NCI-H1930 (cell line): ENCODE measurements at places on chromosomes 12 and 14.

DNA sequence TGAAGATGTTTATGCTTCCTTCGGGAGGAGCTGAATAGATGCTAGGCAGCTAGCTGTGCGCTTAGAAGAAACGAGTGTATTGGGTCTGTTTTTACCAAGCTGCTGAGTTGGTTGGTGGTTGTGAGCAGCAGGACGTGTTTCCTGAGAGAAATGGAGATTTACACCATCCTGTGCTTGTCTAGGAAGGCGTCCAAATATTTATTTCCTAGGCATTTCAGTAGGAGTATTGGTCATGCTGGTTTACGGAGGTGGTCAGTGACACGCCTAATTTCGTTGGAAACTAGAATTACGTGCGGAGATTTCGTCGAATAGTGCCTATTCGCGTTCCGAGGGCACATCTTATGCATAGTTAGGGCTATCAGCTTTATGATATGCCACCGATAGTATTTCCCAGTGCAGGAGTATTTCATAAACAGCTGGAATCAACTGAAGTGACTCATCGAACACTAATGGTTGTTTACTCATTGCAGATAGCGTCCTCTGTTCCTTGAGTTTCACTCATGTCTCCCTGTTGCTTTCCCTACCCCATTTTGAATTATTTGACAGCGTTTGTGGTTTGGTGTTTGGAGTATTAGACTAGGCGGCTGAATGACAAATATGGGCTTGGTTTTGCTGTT is 780 bp downstream of the TBC1D15 start:
- no peak for DNase-seq

DNA sequence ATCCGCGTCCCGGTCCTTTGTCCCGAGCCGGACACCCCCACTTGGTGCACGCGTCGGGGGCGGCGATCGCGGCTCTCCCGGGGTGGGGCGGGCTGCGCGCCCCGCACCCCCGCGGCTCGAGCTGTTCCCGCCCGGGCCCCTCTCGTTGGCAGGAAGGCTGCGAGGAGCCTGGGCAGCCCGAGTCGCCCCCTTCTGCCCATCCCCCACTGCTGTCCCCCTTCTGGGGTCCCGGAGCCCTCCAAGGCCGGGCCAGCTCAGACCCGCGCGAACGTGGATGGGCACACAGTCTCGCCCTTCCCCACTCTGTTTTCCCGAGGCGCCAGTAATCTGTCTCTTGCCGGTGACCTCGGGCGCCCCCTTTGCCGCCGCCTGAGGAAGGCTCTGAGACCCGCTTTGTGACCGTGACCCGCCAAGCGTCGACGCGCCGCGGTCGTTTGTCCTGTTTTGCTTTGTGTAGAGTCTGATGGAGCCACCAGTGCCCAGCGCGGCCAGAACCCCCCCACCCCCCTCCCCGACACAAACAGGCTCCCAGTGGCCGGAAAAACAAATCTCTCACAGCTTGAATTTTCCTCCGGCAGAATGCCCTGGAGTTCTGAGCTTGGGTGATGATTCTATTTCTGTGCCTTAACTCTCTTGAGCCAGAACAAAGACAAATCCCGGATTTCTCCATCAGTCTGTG is 610 bp downstream of the C14orf132 start:
- peak; percentile 12 for DNase-seq

GRCh38 chr14:20986811-20987210 is 3.0 kb upstream of the METTL17 start:
- no peak for DNase-seq

GRCh38 chr12:24244231-24244630 is 294.8 kb upstream of the SOX5 start:
- no peak for DNase-seq

DNA sequence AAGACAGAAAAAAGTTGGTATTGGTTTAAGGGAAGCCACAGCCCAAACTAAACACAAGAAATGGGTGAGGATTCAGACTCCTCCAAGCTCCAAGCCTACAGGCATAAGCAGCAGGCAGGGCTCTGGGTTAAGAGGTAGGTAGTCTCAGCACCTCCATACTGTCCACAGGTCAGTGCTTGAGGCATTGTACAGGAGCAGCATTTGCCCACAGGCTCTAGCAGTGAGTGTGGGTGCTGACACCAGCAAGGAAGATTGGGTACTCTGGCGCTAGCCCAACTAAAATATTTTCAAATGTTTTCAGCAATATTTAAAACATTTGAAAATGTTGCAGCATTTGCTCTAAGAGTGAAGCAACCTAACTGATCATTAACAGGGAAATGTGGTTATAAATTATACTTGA is 33.1 kb downstream of the FERMT2 start:
- DNase-seq, result no peak

GRCh38 chr14:102608064-102608446 is 15.6 kb downstream of the RCOR1 start:
- no peak for DNase-seq

- DNase-seq, result no peak
Observed at GRCh38 chr12:95972832-95973456, 23.2 kb downstream of the HAL start.

DNA sequence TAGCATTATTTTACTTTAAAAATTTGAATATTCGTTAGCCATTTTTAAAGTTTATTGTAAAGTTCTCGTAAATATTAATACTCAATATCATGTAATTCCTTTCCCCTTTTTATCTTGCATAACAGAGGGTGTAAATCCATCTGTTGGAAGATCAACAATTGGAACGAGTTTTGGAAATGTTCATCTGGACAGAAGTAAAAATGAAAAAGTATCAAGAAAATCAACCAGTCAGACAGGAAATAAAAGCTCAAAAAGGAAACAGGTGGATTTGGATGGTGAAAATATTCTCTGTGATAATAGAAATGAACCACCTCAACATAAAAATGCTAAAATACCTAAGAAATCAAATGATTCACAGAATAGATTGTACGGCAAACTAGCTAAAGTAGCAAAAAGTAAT is 1.8 kb downstream of the PMCH start:
- DNase-seq, result no peak

GRCh38 chr12:76173756-76174155 is 89.3 kb upstream of the NAP1L1 start:
- no peak for DNase-seq

- no peak for DNase-seq
Observed at GRCh38 chr12:69821456-69822159, 3.4 kb upstream of the MYRFL start.

GRCh38 chr14:33401311-33401710 is 462.6 kb downstream of the NPAS3 start:
- DNase-seq, result no peak

- DNase-seq, result no peak
Observed at GRCh38 chr14:104634138-104634760, 29.7 kb upstream of the TMEM179 start.

DNA sequence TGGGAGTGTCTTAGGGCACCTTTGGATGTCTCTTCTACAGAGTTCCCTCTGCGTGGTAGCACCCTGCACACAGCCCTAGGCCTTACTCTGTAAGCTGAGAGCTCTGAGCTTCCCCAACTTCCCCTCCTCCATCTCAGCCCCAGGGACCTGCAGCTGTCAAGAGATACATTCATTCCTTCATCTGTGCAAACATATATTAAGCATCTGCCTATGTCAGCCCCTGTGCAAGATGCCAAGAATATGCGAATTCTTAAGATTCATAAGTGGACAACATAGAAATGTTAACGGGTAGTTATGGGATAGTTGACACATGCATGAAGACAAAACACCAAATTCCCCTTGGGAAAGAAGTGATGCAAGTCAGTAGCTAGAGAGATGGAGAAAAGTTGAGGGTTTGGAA is 190.8 kb downstream of the SLC41A2 start:
- DNase-seq, result no peak

GRCh38 chr12:68932128-68932960 is 627 bp downstream of the CPM start:
- DNase-seq, result peak; percentile 45

- no peak for DNase-seq
Observed at GRCh38 chr12:62642486-62642885, 175.9 kb downstream of the MON2 start.

GRCh38 chr12:19042221-19042620 is 87.3 kb upstream of the PLEKHA5 start:
- DNase-seq, result no peak

- no peak for DNase-seq
Observed at GRCh38 chr12:101945369-101946232, 68.2 kb downstream of the DRAM1 start.

DNA sequence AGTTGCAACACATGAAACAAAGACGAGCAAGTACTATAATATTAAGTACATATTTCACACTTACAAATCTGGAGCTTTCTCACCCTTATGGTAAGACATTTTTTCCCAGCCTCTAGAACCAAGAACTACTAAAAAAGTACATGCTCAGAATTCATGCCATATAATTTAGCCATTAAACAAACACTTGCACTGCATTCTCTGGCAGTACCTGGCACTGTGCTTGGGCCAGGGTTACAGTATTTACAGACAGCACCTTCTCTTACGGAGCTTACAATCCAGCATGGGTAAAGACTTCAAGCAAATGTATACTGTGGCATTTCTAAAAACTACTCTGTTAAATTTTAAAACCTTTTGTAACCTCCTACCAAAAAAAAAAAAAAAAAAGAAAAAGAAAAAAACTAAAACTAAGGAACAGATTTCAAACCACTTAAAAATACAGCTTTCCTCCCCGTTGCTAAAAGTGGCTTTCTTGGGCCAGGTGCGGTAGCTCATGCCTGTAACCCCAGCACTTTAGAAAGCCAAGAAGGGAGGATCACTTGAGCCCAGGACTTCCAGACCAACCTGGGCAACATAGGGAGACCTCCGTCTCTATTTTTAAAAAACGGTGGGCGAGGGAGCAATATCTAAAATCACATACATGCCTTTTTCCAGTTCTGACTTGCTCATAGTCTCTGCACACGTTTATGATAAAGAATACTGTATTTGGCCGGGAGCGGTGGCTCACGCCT is 956 bp downstream of the GNPTAB start:
- DNase-seq, result no peak

DNA sequence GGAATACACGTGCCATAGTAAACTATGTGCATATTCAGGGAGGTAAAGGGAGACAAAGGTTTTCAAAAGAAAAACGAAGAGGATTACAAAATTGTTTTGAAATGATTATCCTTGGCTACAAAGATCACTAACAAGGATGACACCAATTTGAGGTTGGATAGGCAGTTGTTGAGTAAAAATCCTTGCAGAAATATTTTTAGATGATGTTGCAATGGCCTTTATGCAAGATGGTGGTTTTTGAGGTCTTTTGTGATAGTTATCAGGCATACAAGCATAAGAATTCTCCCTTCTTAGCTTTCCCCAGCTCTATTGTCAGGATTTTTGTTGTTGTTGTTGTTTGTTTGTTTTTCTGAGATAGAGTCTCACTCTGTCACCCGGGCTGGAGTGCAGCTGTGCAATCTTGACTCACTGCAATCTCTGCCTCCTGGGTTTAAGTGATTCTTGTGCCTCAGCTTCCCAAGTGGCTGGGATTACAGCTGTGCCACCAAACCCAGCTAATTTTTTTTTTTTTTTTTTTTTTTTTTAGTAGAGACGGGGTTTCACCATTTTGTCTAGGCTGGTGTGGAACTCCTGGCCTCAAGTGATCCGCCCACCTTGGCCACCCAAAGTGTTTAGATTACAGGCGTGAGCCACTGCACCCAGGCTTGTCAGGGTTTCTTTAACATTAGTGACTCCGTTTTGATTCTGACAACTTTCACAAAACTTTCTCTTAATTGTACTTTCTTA is 7.8 kb downstream of the RNASE1 start:
- DNase-seq, result no peak

DNA sequence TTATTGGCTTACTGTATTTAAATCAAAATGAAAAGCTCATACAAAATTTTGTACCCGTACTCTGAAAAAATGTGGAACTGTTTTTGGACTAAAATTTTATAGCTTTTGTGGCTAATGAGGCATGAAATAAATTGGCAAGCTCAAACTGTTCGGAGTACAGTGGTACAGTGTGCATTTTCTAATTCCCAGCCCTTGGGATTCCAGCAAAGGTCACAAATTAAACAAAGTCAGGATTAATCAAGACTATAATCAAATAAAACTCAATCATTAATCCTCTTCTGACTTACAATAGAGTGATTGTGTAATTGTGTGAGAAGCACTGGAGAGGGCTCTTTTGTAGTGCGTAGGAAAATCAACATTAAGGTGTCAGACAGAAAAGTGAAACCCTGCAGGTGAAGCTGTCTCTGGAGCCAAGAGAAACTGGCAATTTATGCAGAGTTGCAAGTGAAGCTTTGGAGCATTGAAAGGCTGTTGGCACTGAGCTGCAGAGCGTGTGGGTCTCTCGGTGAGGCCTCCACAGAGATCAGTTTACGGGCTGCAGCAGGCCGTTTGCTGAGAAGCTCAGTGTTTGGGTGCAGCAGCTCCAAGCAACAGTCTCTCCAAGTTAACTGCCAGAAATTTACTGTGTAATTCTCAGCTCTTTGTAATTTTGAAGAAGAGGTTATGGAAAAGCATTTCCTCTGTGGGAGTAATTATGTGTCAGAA is 275.9 kb downstream of the FBXL14 start:
- peak; percentile 93 for DNase-seq
